GM23248 (cell line): ENCODE measurements at places on chromosomes 3 and 15. TPM values are rescaled to one million over a fixed set of nuclear protein-coding genes. Genes with fewer than 3 reads are reported as not detected.

The ISG20 gene
- polyA plus RNA-seq, result 0.93 and 1.4 TPM in 2 replicates

The NIT2 gene
- 76.2 and 84.0 TPM in 2 replicates for polyA plus RNA-seq

The CLEC3B gene
- polyA plus RNA-seq, result 48.8 and 49.5 TPM in 2 replicates

The SLC24A5 gene
- not detected in 2 replicates for polyA plus RNA-seq

The MYD88 gene
- polyA plus RNA-seq, result 32.1 and 33.3 TPM in 2 replicates

The TGM5 gene
- not detected in 2 replicates for polyA plus RNA-seq

The LXN gene
- 46.8 and 47.3 TPM in 2 replicates for polyA plus RNA-seq

The HRG gene
- not detected in 2 replicates for polyA plus RNA-seq

The AP3S2 gene
- 23.7 and 27.0 TPM in 2 replicates for polyA plus RNA-seq

The GP5 gene
- polyA plus RNA-seq, result not detected in 2 replicates
